ENCODE measurements at places on chromosomes 4 and X.

- no peak for DNase-seq
Measured at GRCh38 chr4:158758142-158758541, 10.7 kb upstream of the FNIP2 start.

GRCh38 chr4:56879996-56880395 lies 27.7 kb upstream of the REST start:
- DNase-seq: no peak

DNA sequence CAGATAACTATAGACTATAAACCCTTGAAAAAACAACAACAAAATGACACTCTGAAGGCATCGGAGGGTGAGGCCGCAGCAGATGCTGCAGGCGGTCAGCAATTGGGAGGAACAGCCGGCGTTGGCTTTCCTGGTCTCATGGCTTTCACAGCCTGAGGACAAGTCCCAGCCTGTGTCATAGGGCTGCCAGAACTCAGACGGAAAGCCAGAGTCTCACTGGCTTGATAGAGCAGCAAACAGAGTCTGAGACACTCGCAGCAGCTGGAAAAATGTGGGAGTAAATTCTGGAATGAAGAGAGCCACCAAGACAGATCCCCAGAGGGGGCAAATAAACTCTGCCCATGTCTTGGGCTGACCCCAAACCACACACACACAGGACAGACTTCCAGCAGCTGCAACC lies 86.3 kb downstream of the PPP2R2C start:
- no peak for DNase-seq

DNA sequence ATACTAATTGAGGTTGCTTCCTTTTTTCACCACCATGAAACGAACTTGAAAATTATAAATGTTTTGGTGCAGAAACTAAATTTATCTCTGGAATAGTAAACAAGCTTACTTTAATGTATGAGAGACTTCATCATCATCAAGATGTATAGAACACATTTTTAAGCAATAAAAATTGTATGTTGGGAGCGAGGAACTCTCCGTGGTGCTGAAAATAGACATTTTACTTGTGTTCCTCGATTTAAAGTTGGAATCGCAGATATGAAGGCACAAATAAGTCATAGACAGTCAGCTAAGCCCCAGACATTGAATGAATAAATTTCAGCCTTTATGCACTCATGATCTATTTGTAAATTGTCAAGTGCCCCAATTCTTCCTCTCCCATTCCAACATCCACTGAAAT lies 310.7 kb downstream of the STK32B start:
- DNase-seq: no peak

- no peak for DNase-seq
Measured at GRCh38 chr4:76712564-76712963, 185.4 kb downstream of the SOWAHB start.

DNA sequence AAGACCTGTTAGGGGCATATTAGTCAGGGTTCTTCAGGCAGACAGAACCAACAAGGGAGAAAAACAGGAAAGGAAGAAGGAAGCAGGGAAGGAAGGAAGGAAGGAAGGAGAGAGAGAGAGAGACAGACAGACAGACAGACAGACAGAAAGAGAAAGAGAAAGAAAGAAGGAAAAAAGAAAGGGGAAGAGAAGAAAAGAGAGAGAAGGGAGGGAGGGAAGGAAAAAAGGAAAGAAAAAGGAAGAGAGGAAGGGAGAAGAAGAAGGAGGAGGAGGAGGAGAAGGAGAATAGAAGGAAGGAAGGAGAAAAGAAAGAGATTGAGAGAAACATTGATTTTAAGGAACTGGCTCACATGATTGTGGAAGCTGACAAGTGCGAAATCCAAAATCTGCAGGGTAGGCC lies 89.0 kb downstream of the DHX15 start:
- no peak for DNase-seq

All from stimulated activated effector memory CD8-positive, alpha-beta T cell treated with anti-CD3 and anti-CD28 coated beads, Interleukin-12 subunit alpha, Interleukin-12 subunit beta, amount 100 ng/mL, for 72 hours (primary cell).